ENCODE measurements at places on chromosomes 7 and 10.

DNA sequence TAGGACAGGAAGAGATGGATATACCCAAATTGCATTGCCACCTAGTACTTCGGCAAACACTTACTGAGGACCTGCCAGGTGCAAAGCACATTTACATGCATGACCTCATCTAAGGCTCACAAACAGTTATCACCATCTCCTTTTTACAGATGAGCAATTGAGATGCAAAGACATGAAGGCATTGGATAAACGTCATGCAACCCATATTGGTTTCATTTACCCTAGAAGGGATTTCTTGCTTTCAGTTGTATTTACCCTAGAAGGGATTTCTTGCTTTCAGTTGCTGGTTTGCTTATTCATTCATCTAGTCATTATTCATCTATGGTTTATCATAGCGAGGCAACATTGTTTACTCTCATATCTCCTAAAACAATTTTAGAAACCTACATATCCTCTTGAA, 52.2 kb downstream of the STEAP1B start:
- DNase-seq = no peak

DNA sequence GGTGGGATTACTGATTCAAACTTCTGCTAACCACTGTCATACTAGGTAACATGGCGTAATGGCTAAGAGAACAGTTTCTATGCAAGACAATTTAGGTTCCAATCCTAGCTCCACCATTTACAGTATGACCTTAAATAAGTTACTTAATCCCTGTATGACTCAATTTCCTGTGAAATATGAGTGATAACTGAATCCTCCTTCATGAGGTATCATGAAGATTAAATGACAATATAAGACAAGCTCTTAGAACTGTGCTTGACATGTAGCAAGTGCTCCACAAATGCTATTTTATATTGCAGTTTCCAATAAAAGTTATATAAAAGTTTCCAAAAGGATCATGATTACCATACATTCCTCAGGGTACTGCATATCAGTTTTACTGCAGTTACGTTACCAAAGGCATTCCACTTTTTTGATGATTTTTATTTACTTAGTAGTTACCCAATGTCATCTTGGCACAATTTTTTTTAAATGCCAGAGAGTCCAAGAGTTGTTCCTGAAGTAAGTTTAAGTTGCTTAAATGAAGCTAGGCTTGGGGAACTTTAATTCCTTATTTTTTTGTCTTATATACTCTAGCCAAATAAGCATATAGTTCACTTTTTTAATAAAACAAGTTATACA, 7.1 kb downstream of the DOCK4 start:
- DNase-seq = no peak

DNA sequence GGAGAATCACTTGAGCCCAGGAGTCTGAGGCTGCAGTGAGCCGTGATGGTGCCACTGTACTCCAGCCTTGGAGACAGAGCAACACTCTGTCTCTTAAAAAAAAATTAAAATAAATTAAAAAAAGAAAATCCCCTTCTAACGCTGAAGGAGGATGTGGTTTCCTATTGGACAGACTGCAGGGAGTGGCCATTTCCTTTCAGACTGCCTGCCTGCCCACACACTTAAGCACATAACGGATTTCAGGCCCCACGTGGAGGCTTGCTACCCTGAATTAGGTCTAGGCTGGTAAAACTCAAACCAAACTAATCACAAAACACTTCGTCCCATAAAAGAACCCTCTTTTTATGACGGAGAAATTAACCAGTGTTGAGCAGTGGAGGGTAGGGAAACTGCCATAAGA, 34.0 kb downstream of the GATA3 start:
- DNase-seq = peak; percentile 73

GRCh38 chr10:61943674-61944378, 42.3 kb downstream of the ARID5B start:
- DNase-seq = peak; percentile 42

- no peak for DNase-seq
These were observed 803.6 kb downstream of the SORCS1 start for GRCh38 chr10:106360870-106361269.

- no peak for DNase-seq
These were observed 26.4 kb downstream of the BMPR1A start for GRCh38 chr10:86782701-86783418.
